ENCODE measurements at places on chromosomes 12 and 14.
A peak's percentile ranks its signal among the peaks of the same experiment; 100 is the strongest.

- DNase-seq: no peak
Observed at GRCh38 chr12:81949841-81950308, 190.7 kb upstream of the PPFIA2 start.

DNA sequence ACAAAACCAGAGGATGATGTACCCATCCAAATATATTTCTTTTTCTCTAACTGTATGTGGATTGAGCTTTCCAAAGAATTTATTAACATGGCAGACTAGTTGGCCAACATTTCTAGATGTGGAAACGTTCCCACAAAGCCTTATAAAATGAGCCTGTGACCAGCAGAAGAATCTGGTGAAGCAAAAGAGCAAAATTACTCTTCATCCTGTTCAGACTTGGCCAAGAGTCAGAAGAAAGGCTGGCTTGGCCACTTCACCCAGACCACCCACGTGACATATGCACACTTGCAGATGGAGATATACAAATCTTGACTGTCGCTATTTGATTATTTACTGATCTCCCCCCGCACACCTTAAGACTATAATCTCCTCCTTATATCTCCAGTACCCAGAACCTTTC, 96.7 kb downstream of the NUAK1 start:
- DNase-seq: no peak

DNA sequence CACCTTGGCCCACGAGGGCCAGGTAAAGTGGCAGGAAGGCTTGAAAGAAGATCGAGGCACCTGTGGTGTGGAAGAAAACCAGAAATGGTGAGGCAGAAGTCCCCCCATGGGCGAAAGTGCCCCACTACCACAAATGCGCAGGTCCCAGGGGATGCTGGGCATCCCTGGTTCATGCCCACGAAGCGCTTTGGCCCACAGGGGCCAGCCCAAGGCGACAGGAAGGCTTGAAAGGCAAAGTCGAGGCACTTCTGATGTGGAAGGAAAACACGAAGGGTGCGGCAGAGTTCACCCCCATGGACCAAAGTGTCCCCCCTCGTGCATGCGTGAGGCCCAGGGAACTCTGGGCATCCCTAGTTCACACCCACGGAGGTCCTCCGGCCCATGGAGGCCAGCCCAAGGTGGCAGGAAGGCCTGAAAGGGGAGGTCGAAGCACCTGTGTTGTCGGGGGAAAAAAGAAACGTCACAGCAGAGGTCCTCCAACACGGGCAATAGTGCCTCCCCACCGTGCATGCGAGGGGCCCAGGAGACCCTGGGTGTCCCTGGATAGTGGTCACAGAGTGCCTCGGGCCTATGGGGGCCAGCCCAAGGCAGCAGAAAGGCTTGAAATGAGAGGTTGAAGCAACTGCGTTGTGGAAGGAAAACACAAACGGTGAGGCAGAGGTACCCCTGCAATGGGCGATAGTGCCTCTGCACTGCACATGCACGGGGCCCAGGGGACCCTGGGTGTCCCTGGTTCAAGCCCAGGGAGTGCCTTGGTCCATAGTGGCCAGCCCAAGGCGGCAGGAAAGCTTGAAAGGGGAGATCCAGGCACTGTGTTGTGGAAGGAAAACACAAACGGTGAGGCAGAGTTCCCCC, 373.9 kb downstream of the ALG10 start:
- peak; percentile 2 for DNase-seq

DNA sequence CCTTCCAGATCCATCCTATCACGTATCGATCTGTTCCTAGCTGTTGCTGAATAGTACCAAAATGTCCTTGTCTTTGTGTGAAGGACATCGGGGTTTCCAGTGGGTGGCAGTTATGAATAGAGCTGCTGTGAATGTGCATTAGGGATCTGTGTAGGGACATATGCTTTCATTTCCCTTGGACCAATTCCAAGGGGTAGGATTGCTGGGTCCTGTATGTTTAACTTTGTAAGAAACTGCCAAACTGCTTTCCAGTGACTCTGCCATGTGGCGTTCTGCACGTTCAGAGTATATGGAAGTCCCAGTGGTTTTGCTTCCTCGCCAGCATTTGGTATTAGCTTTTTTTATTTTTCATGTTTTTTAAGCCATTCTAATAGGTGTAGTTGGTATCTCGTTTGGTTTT, 28.6 kb downstream of the PACS2 start:
- DNase-seq: no peak

- DNase-seq: no peak
Observed at GRCh38 chr14:71089971-71090370, 182.7 kb downstream of the PCNX1 start.

DNA sequence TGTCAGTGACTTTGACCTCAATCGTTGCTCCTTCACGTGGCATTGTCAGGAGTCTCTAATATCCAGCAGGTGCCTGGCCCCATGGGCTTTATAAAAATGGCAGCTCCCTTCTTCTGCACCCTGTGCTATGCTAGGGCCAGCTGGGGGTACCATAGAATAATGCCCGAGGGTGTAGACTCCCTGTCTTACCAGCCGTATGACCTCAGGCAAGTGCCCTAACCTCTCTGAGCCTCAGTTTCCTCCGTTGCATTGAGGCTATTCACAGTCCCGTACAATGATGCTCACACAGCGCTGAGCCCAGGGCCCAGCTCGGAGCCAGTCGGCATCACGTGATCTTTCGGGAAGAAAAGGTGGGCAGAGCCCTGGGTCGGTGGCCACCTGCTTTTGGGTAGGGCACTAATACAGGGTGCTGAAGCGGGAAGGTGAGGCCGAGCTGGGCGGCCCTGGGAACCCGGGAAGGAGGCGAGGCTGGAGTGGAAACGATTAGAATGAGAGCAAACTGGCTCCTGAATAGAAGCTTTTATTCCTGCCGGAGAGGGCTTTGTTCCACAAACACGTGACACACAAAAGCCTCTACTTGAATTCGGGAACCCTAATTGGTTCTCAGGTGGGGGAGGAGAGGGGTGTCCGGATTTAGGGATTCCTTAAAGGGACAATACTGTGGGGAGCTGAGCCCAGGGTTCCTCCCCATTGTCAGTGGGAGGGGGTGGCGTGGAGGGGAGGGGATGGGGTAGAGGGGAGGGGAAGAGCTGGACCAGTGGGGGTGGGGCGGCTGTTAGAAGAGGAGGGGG, 19.9 kb upstream of the MSI1 start:
- no peak for DNase-seq

DNA sequence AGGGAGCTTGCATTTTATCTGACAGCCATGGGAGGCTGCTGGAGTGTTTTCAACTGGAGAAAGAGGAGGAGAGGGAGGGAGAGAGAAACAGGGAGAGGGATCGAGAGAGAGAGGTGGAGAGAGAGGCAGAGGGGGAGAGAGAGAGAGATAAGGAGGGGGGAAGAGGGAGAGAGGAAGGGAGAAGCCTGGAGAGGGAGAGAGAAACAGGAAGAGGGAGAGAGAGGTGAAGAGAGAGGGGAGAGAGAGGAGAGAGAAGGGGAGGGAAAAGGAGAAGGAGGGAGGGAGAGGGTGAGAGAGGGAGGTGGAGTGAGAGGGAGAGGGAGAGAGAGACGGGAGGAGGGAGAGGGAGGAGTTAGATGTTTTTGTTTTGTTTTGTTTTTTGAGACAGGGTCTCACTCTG, 45.6 kb downstream of the DNAH10 start:
- no peak for DNase-seq

DNA sequence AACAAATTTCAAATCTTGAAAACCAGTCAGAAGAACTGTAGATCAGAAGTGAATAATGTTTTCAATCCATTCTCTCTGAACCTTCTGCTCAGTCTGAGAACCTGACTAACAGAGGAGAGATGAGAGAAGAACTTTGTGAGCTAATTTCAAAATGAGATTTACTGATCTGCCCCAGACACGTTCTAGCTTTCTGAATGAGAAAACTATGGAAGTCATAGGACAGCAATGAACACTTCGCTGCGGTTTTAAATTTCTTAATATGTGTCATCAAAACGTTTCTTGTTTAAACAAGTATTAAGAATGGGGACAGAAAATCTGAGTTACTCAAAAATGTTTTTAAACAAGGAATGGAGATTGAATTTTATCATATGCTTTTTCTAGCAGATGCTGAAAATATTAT, 66.6 kb upstream of the FAR2 start:
- DNase-seq: no peak

- DNase-seq: no peak
Observed at GRCh38 chr14:64561631-64562030, 11.9 kb downstream of the PPP1R36 start.

- no peak for DNase-seq
Observed at GRCh38 chr12:47234576-47235141, 154.9 kb upstream of the AMIGO2 start.

DNA sequence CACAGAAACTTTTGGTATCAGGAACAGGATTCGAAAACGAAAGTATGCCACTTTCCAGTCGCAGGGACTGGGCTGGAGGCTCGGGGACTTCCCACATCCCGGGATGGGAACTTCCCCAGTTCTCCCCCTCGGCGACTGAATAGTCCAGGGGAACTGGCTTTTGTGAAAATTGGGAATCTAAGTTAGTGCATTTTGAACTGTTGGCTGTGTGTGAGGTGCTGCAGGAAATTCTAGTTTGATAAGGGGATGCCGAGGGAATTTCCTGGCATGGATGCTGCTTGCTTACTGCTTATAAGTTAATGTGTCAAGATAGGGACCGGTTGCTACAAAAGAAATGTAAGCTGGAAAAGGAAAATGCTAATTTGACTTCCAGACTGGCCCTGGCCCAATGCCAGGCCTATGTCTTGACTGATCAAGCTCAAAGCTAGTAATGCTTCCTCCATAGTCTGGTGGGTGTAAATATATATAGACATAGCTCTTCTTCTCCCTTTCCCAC, 73.4 kb upstream of the EIF5 start:
- DNase-seq: no peak

All from stimulated activated CD4-positive, alpha-beta T cell treated with anti-CD3 and anti-CD28 coated beads, Interleukin-4, amount 100 ng/mL, for 24 hours (primary cell).